ENCODE measurements at places on chromosomes 1 and 21.

- DNase-seq, result no peak
Measured at GRCh38 chr1:55172272-55172671, 42.9 kb downstream of the USP24 start.

GRCh38 chr1:156942176-156942575 lies 21.7 kb downstream of the LRRC71 start:
- DNase-seq, result no peak

DNA sequence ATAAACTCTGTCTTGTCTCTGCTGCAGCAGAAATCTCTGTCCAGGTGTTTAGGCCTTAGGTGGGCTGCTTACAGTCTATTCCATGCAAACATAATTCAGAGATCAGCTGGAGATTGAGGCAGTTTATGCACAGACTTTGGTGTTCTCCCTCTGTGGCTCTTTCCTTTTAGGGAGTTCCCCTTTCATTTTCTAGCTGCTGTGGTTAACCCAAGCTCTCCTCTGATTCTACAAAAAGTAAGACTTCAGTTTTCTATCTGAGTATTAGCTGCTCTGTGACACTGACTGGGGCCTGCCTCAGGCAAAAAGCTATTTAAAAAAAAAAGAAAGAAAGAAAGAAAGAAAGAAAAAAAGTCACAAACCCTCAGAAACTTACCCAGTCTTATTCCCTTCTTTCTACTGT lies 211.1 kb downstream of the CAMTA1 start:
- DNase-seq, result no peak

- DNase-seq, result no peak
Measured at GRCh38 chr1:47991187-47991586, 6.0 kb downstream of the TRABD2B start.

DNA sequence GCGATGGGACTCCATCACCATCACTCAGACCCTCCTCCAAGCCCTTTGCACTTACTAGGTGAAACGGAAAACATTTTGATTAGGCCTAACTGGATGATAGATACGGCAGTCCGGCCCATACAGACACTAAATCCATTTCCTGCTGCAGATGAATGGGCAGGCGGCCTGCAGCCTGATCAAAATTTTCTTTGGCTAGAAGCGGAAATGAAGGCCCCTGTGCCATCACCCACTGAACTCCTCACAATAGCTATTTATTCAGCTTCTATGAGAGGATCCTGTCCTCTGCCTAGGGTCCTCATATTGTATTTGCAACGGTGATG lies 200.5 kb downstream of the OMA1 start:
- DNase-seq, result no peak

DNA sequence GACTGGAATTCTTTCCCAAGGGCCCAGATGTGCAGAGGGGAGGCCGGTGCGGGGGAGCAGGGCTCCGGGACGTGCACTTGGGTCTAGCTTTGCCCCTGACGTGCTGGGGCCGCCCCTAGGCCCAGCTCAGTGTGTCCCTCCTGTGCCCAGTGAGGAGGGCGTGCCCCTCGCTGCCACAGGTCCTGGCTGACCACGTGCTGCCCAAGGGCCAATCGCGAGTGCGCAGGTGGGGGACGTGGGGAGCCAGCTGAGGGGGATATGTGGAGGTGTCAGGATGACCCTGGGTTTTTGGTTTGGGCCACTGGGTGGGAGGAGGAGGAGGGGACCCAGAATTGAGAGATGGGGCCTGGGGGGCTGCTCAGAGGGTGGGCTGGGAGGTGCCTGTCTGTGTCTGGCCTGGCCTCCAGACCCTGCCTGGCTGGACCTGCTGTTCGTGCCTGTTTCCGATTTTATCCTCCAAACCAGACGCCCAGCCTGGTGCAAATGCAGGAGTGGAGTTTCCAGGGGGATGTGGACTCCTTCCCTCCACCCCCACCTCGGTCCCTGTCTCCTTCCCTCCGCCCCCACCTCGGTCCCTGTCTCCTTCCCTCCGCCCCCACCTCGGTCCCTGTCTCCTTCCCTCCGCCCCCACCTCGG lies 6.1 kb upstream of the RNF223 start:
- no peak for DNase-seq

- no peak for DNase-seq
Measured at GRCh38 chr1:175169286-175170018, 23.1 kb downstream of the KIAA0040 start.

- no peak for DNase-seq
Measured at GRCh38 chr1:82950606-82951200, 1048.2 kb downstream of the TTLL7 start.

GRCh38 chr1:62100442-62100841 lies 94.2 kb upstream of the L1TD1 start:
- no peak for DNase-seq

GRCh38 chr1:9376886-9377333 lies 84.2 kb downstream of the SPSB1 start:
- DNase-seq, result no peak

DNA sequence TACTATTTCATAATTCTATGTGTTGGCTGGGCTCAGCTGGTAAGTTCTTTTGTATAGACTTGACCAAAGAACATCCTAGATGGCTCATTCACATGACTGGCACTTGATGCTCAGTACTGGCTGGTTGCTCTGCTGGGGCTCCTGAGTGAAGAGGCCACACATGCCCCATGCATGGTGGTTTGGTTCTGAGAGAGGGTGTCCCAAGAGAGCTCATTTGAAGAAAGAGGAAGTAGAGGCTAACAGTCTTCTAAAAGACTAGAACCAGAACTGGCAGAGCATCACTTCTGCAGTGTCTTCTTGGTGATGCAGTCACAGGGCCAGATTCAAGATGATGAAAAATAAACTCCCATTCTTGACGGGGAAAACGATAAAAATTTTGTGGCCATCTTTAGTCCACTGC lies 5.2 kb upstream of the BACH1 start:
- no peak for DNase-seq

DNA sequence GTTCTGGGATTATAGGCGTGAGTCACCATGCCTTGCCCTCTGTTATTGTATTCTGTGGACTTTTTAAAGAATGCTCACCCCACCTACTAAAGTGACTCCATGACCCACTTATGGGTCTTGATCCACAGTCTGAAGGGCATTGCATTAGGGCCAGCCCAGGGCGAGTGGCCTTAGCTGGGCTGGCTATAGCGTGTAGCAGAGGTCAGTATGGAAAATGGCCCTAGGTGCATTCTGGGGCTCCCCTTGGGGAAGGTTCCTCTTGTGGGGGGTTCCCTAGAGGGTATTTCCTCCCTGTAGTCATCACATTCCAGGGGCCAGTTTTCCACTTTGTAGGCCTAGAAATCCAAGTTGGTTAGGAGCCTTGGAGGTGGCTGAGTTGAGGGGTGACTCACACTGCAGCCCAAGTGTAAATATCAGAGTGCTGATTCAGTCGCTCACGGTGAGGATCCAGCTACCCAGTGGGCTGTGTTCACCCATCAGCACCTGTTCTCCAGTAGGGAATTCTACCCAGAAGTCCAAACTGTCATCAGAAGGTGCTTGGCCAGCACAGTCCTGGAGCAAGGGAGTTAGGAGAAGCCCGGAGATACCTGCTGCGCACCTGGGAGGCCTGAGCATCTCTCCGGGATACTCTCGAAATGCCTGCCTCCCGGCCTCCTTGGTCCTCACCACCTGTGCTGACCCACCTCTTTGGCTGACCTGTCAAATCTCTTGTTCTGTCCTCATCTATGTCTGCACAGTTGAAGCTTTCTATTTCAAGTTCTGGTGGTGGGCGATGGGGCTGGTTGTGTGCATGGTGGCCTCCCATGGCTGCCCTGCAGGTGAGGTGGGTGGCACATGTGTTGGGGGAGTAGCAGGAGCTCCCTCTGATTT lies 52.2 kb downstream of the NENF start:
- no peak for DNase-seq

GRCh38 chr1:7669559-7670311 lies 101.4 kb upstream of the VAMP3 start:
- DNase-seq, result peak; percentile 28

DNA sequence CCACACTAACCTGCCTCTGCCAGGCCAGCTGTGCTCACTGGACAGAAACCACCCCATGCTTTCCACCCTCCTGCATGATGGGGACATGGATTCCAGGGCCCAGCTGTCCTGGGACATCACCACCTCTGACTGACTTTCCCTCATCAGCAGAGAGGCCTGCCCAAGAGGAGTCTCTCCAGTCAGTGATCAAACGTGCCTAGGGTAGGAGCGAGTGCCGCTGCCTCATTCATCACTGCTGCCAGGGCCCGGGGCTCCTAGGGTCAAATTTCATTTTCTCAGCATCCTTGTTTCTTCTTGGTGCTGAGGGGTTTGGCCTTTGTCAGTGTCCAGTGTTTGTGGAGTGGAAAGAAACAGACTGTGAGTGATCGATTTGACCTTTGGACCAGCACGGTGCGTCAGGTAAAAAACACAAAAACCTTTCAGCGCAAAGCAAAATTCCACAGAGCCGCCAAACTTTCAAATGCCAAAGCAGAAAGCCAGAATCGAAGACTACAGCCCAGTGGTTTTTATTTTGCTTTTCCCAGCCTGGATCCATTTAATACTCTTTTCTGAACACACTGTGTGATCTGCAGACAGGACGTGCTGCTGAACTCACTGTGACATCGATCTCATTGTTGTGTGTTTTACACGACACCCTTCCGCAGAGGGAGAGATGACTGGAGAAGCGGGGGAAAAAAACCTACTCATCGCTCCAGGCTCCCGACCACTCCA lies 43.2 kb downstream of the CAPN8 start:
- no peak for DNase-seq

GRCh38 chr1:204837440-204838084 lies 33.1 kb upstream of the NFASC start:
- no peak for DNase-seq

GRCh38 chr1:25654109-25654660 lies 37.6 kb downstream of the MAN1C1 start:
- DNase-seq, result no peak

GRCh38 chr1:164774819-164775654 lies 216.1 kb downstream of the PBX1 start:
- DNase-seq, result no peak

GRCh38 chr1:64841330-64842065 lies 96.6 kb downstream of the RAVER2 start:
- no peak for DNase-seq

DNA sequence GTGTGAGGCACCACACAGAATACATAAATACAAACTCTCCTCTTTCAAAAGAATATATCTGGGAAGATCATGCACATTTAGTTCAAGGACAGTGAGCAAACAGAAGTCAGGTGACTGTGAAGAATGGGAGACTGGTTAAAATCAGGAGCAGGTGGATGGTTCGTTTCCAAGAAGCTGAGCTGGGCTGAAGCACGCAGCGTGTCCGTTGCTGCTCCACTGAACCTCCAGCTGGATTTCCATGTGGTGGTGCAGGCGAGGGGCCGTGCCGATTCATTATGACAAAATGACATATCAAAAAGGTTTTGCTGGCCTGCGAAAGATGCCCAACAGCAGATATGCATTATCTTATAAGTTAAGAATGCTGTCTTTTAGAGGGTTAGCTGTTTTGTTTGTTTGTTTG lies 66.0 kb downstream of the OLIG1 start:
- DNase-seq, result no peak

DNA sequence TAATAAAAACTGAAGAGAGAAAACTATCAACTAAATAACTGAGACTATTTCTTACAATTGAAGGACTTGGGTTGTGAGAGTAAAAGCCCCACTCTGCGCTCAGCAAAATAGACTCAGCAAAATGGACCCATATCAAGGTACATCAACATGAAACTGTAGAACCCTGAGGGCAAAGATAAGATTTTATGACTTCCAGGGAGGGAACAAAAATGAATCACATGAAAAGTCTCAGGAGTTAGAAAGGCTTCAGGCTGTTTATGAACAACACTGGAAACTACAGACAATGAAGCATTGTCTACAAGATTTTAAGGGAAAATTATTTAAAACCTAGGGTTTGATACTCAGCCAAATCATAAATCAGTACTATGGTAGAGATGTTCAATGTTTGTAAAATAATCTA lies 434.3 kb downstream of the PTPRC start:
- no peak for DNase-seq

DNA sequence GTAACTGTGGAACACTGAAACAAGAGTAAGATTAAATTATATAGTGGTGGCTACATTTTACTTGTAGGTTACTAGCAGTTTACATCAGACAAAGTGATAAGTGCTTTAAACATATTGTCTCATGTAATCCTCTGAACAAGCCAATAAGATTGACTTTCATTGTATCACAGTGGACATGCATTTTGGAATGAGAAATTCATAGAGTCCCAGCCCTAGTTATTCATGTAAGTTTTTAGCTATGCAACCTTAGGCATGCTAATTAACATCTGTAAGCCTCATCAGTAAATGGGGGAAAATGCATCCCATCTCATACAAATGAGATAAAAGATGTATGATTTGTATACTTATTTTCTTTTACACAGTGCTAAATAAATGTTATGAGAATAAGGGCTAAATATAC lies 1038.1 kb upstream of the ADGRL4 start:
- DNase-seq, result no peak

- DNase-seq, result no peak
Measured at GRCh38 chr1:92511541-92511940, 24.8 kb upstream of the GFI1 start.

DNA sequence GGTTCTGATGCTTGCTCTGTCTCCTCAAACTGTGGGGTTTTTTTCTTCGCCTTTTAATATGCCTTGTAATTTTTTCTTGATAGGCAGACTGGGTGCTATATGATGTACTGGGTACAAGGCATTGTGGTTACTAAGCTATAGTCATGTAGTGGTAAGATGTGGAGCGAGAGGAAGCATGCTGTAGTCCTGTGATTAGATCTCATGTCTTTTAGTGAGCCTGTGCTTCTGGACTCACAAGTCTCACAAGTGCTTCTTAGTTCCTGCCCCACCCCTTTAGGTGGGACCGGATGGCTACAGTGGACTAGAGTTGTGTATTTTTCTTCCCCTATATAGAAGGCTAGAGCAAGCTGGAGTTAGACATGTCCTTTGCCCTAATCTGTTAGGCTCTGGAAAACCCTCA lies 178.7 kb downstream of the DNM3 start:
- no peak for DNase-seq

GRCh38 chr1:33424610-33425009 lies 6.3 kb downstream of the PHC2 start:
- no peak for DNase-seq

DNA sequence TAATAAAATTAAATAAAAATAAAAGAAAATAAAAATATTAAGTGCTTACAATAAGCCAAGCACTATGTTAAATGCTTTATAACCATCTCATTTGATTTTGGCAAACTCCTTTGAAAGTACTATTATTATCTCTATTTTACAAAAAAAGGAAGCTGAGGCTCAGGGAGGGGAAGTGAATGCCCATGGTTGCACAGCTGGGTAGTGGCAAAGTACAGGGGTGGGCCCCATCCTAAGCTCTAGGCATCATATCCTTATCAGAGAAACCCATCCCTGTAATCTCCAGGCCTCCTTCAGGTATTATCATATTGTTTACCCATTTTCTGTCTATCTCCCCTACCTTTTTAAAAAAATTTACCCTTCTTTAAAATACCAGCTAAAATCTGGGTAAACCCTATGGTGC lies 2.3 kb upstream of the MED18 start:
- DNase-seq, result no peak

- DNase-seq, result no peak
Measured at GRCh38 chr21:32329331-32329730, 30.7 kb downstream of the MRAP start.

- peak; percentile 67 for DNase-seq
Measured at GRCh38 chr1:20151906-20152598, 12.9 kb downstream of the PLA2G2F start.

GRCh38 chr1:181541947-181542346 lies 58.6 kb downstream of the CACNA1E start:
- DNase-seq, result no peak
